Neural crest cell (in vitro differentiated cells): ENCODE measurements at places on chromosomes 3 and 15.

DNA sequence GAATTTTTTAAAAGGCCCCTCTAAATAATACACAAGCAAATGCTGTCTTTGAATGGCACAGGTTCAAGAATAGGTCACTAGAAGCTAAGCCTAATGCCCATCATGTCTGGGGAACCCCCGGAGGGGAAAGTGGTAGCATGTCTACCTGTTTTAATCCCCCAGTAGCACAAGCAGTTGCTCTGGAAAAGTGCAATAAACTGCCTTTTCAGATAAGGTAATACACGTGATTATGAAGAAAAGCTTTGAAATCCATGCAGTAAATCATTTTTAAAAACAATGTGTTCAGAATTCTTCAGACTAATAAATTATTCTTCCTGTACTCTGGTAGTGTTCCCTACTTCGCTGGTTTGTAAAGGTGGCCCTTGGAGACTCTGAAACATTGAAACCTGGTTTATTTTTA is 922.2 kb downstream of the ROBO1 start:
- DNase-seq = no peak

DNA sequence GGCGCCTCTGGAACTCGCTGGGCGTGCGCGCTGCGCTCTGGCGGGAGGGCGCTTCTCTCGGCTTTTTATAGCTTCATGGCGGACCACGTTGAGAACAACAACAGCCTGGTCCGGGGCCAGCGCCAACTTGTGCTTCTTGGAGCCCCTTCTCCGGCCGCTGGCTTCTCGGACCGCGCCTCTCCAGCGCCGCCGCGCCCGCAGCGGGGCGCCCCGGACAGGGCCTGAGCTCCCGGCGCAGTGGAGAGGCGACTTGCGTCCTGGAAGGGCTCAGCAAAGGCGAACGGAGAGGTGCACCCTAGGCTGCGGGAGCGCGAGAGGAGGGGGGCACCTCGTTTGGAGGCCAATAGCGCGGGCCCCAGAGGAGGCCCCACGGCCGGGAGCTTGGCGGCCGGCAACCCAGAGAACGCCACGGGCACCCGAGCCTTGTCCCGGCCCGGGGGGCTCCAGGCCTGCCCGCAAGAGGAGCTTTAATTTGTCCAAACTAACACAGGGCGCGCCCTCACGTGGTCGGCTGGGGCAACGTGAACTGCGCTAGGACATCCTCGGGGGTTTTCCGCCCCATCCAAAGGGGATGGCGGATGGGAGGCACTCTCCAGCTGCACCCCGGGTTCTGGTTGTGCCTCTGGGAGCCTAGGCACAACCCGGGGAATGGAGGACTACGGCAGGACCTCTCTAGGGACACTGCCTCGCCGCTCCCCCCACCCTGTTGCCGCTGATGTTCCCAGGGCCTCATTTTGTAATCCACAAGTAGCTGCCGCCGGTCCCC is 37.8 kb downstream of the HMCES start:
- peak; percentile 98 for DNase-seq

GRCh38 chr3:38205472-38205805 is 40.1 kb downstream of the OXSR1 start:
- no peak for DNase-seq

- DNase-seq = no peak
Measured at GRCh38 chr3:50737193-50737905, 62.6 kb downstream of the DOCK3 start.

DNA sequence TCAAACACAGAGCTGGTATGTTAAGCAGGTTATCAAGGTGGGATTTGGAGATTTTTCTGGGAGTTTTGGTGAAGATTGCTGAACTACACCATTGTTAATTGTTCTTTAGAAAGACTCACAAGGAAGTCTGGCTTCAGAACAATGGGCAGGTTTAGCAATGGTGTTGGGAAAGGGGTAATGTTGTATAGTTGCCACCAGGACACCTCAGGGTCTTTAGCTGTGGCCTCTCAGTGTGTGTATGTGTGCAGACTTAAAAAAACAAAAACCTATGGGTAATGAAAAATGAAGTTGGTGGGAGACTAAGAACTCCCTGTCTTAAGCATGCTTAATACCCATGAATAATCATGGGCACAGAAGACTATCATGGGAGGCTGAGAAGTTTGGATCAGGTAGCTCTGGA is 91.7 kb downstream of the MCTP2 start:
- DNase-seq = no peak

GRCh38 chr3:52109611-52110301 is 44.5 kb downstream of the POC1A start:
- DNase-seq = no peak

DNA sequence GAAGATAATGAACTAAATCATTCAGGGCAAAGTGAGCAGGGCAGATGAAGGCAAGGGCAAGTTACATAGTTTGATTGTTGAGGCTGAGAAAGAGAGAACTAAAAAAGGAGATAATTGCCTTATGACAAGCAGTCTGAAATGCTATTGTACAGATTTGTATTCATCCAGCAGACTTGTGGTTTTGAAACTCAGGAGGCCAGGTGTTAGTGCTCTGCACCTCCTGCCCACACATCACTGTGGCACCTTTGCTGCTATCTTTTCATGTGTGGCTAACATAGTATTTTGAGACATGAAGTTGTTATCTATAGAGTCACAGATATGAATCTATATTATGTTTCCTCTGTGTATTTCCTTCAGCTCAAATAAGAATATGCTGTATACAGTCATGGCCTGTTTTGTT is 24.3 kb upstream of the SUCLG2 start:
- no peak for DNase-seq

DNA sequence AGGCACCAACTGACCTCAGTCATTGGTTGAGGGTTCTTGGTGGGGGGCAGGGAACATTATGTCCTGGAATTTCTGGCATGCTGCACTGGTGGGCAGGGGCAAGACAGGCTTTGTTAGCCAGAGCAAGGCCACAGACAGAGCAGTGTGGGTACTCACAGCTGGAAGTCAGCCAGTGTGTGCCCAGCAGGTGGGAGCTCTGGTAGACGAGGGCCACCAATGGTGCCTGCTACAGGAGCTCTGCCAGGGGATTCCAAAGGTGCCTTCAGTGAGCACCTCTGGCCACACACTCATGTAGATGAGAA is 31.3 kb downstream of the CYP8B1 start:
- DNase-seq = no peak
